ENCODE measurements at places on chromosomes 1 and 21.

GRCh38 chr1:108314815-108315214, 70.9 kb upstream of the NBPF4 start:
- DNase-seq = no peak

GRCh38 chr1:87805666-87806378, 477.1 kb downstream of the LMO4 start:
- no peak for DNase-seq

DNA sequence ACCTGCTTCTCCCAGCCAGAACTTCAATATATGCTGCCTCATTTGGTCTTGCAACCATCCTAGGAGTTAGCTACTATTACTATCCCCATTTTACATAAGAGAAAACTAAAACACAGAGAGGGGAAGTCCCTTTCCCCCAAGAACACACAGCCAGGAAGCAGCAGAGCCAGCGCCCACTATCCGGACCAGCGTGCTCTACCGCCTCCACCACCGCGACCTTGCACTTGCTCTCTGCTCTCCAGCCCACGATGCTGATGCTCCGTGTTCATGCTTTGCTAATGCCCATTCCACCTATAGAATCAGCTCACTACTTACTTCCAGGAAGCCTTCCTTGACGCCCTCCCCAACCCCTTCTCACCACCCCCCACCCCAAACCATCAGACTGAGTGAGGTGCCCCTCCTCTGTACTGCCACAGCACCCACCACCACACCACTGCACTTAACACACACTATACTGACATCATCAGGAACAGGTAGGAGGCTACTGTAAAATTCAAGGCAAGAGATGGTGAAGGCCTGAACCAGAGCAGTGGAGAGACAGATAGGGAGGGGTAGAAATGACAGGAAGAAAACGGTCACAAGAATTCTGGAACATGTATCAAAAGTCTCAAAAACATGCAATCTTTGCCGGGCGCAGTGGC, 9.4 kb downstream of the TMEM53 start:
- no peak for DNase-seq

GRCh38 chr1:22914633-22915217, 57.9 kb downstream of the LACTBL1 start:
- DNase-seq = no peak

GRCh38 chr1:182274618-182275017, 117.0 kb downstream of the GLUL start:
- DNase-seq = no peak

Measured in CD4-positive, alpha-beta T cell treated with Interleukin-2 at 100 ng/mL for 4 hours (primary cell).